Femur (tissue), 1 donor: ENCODE measurements at places on chromosomes 12 and 14.

GRCh38 chr12:75759842-75760572 is 248.6 kb upstream of the KRR1 start:
- no peak for DNase-seq

GRCh38 chr14:68225321-68225720 is 405.7 kb downstream of the RAD51B start:
- no peak for DNase-seq

DNA sequence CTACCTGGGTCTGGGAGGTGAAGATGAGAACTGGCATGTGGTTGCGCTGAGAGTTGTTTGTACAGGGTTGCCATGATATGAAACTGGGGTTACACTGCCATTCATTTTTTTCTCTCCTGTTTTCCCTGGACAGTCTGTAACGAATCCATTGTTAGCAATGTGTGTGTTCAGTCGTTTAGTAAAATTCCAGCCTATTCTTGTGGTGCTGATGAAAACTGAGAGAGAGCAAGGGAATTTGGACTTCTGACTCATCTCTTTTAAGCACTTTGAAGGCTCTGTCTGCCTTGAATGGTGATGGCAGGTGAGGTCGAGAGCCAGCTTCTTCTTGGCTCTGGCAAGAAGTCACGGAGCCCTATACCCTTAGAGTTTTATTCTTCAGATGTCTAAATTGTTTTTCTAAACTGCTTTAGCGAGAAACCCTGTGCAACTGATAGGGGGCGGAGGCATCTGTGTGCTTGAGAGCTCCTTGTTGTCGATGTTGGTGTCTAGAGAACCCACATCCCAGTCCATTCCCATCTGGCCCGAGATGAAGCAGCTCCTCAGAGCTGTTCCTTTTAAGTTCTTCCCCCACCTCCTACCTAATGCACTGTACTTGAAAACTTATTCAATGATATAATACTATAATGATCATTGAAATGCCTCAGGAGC is 204.4 kb downstream of the TMX1 start:
- no peak for DNase-seq

GRCh38 chr14:99601361-99601831 is 2.6 kb downstream of the CCDC85C start:
- no peak for DNase-seq

DNA sequence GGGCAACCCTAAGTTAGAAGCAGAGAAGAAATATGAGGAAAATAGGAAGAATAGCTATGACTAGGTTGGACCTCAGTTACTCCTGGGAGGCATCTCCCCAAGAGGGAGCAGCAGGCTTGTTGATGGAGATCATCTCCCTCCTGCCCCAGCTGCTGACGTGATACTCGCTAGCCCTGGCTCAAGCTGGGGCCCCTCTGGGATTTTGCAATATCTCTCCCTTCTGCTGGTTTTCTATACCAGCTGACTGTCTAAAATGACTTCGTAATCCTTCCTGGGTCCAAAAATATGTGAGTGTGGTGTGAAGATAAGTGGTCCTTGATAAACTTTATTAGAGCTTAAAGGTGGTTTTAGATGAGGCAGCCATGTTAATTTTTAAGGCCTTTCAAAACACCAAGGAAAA is 4.5 kb upstream of the HECTD4 start:
- no peak for DNase-seq

DNA sequence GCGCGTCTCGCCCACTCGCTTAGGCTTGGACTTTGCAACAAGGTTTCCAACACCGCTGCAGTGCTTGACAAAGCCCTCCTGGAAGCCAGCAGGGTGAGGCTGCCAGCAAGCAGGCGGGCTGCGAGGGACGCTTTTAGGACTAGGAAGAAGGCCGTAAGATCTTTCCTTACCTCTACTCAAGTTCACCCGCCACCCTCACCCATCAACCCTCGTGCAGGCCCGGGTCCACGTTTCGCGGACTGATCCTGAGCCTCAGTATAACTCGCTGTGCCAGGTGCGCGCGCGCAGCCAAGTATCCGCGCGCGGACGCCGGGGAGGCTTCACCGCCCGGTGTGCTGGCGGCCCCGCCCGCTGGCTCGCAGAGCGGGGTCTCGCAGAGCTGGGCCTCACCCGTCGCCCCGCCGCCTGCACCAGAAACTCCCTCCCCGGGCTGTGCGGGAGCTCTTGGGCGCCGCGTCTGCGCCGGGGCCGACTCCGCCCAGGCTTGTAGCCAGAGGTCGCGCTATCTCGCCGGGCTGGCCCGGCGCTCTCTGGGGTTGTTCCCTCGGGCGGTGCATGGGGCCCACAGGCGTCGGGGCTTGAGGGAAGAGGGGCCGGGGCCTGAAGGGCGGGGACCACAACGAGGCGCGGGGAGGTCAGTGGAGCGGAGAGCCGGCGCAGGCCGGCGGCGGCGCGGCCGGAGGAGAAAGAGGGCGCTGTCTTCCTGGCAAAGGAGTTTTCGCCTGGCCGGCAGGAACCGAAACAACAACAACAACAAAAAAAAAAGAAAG is 7.6 kb upstream of the SIX1 start:
- peak; percentile 83 for DNase-seq

GRCh38 chr14:24130380-24130716 is at the start of gene FITM1:
Gene FITM1, plus strand, starts transcription at chr14:24130659. Its CDS starts 905 bp downstream, at chr14:24131564.
- no peak for DNase-seq

GRCh38 chr14:62015243-62015642 is 253.0 kb downstream of the SNAPC1 start:
- no peak for DNase-seq

GRCh38 chr12:62711631-62712241 is 223.2 kb downstream of the PPM1H start:
- no peak for DNase-seq

DNA sequence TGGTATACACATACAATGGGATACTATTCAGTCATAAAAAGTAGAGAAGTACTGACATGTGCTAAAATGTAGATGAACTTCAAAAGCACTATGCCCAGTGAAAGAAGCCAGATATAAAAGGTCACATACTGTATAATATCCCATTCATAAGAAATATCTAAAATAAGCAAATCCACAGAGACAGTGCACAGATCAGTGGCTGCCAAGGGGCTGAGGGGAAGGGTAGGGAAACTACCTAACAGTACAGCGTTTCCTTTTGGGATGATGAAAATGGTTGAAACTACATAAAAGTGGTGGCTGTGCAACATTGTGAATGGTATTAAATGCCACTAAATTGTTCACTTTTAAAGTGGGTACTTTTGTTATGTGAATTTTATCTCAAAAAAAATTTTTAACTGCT is 11.9 kb downstream of the EAPP start:
- no peak for DNase-seq

DNA sequence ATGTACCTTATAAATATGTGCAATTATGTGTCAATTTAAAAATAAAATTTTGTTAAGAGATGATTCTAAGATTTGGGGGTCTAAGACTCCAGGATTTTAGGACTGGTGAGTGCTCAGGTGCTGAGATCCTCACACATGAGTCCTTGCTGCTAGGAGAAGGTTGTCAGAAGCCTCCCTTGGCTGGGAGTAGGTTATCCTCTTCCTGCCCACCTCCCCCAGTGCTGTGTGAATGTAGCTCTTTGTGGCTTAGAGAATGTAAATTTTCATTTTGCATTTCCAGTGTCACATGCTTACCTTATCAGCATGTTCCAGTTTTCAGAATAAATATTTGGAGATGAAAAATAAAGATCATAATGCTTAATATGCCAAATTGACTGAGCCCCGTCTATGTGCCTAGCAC is 114.2 kb upstream of the MDM1 start:
- DNase-seq: no peak

GRCh38 chr12:42776396-42776795 is 186.8 kb upstream of the PRICKLE1 start:
- no peak for DNase-seq

GRCh38 chr12:11568762-11569478 is 80.6 kb upstream of the ETV6 start:
- no peak for DNase-seq
